T-helper 2 cell (primary cell): ENCODE measurements at places on chromosomes 3 and 15.

GRCh38 chr3:63689285-63689684 lies 36.8 kb downstream of the SNTN start:
- DNase-seq, result no peak

GRCh38 chr3:12132881-12133280 lies 25.8 kb downstream of the TIMP4 start:
- DNase-seq, result no peak

GRCh38 chr15:85897207-85897894 lies 102.6 kb upstream of the KLHL25 start:
- no peak for DNase-seq

DNA sequence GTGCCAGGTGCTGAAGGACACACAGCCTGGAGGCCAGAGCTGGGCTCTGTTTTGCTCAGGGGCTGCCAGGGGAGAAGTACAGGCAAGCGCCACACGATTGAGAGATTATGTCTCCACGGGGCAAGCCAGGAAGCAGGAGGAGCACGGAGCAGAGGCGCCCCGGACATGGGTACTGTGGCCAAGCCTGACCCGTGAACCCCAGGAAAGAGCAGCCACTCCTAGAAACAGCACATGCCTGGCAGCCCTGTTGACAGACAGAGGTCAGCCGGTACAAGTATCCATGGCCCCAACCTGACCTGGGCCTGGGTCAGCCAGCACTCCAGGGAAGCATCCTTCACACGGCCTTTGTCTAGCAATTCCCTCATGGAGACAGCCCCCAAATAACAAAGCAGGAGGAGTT lies 89.4 kb downstream of the ADAMTS17 start:
- no peak for DNase-seq

DNA sequence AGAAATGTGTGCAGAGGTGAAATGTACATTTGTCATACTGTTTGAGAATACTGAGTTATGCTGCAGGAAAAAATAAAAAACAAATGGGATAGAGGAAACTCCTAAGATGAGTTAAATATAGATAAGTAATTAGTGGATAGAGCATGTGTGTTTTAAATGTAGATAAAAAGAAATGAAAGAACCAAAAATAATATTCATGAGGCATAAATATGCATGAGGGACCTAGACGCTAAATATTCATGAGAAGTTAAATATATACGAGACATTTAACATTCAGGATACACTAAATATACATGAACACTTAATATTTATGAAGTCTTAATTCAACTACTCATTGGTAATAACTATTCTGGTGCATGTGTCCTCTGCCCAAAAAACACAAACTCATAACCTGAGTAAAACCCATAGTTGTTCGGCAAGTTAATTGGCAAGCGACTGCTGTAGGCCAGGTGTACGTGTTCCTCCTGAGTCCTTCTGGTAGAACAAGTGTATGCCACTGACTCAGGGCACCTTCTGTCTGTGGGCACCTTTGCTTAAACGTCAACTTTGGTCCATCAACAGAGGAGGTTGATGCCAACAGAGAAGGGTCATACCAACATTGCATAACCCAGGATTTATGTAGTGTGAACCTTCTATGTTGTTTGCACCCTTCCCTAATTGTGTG lies 24.5 kb upstream of the DENND6A start:
- no peak for DNase-seq

- DNase-seq, result no peak
Observed at GRCh38 chr3:63355809-63356208, 77.7 kb downstream of the SYNPR start.

DNA sequence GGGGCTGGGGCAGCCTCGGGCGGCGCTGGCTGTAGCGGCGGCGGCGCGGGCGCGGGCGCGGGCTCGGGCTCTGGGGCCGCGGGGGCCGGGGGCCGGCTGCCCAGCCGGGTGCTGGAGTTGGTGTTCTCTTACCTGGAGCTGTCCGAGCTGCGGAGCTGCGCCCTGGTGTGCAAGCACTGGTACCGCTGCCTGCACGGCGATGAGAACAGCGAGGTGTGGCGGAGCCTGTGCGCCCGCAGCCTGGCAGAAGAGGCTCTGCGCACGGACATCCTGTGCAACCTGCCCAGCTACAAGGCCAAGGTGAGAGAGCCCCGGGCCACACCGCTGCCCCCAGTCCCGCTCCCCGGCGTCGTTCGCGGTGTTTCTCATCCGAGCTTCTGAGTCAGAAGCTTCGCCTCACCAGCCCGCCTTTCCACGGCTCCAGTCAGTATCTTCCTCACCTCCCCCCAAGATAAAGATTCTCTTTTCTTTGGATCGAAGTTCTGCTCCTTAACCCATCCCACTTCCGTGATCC lies 600 bp downstream of the FBXO45 start:
- DNase-seq, result peak; percentile 80

GRCh38 chr3:107710851-107711250 lies 188.1 kb downstream of the BBX start:
- DNase-seq, result no peak

- no peak for DNase-seq
Observed at GRCh38 chr3:163384383-163384782, 1693.9 kb downstream of the SI start.

DNA sequence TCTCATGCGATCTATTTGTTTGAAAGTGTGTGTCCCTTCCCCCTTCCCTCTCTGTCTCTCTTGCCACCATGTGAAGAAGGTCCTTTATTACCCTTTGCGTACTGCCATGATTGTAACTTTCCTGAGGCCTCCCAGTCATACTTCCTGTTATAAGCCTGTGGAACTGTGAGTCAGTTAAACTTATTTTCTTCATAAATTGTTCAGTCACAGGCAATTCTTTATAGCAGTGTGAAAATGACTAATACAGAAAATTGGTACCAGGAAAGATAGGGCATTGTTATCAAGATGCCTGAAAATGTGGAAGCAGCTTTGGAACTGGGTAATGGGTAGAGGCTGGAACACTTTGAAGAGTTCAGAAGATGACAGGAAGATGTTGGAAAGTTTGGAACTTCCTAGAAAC lies 743.7 kb upstream of the NECTIN3 start:
- DNase-seq, result no peak

GRCh38 chr3:29317659-29318173 lies 36.8 kb downstream of the RBMS3 start:
- no peak for DNase-seq

DNA sequence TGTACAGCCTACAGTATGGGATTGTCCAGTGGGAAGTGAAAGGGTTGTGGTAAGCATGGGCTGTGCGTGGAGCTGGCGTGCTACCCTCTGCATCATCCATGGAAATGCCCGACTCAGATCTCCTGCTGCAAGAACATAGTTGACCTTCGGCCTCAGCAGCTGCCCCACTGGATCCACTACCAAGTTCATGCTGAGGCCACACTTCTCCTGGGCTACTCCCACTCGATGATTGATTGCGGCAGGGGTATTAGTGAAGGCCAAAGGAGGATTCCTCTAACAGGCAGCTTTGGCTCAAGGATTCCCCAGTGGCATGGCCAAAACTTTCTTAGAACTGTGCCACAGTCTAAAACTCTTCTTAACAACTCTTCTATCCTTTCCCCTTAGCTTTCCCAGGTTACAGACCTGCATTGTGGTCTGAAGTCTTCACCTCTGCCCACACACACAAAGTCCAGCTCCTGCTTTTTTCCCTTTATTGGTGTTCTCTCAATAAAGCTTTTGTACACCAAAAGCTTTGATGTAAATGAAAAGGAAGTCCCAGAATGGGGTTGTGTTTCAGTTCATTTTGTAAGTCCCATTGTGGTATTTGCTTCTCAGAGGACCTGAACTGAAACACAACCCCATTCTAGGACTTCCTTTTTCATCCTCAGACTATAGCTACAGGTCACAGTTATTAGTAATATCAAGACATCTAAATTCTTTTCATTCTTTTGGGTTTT lies 4.9 kb upstream of the TBC1D5 start:
- DNase-seq, result no peak

GRCh38 chr3:5192571-5193365 lies 5.3 kb downstream of the EDEM1 start:
- DNase-seq, result no peak

- no peak for DNase-seq
Observed at GRCh38 chr3:89560568-89560967, 453.1 kb downstream of the EPHA3 start.

- no peak for DNase-seq
Observed at GRCh38 chr3:37174532-37175126, at the start of gene LRRFIP2. Gene LRRFIP2 (minus strand): TSS chr3:37174582. CDS start chr3:37148983, 25,599 bp downstream.

- no peak for DNase-seq
Observed at GRCh38 chr15:74870436-74871215, 2.5 kb downstream of the SCAMP2 start.

- DNase-seq, result no peak
Observed at GRCh38 chr15:88765212-88765611, 38.0 kb upstream of the ACAN start.

GRCh38 chr3:43782541-43782940 lies 91.8 kb downstream of the ABHD5 start:
- no peak for DNase-seq

GRCh38 chr15:97141360-97141759 lies 810.9 kb downstream of the NR2F2 start:
- no peak for DNase-seq

DNA sequence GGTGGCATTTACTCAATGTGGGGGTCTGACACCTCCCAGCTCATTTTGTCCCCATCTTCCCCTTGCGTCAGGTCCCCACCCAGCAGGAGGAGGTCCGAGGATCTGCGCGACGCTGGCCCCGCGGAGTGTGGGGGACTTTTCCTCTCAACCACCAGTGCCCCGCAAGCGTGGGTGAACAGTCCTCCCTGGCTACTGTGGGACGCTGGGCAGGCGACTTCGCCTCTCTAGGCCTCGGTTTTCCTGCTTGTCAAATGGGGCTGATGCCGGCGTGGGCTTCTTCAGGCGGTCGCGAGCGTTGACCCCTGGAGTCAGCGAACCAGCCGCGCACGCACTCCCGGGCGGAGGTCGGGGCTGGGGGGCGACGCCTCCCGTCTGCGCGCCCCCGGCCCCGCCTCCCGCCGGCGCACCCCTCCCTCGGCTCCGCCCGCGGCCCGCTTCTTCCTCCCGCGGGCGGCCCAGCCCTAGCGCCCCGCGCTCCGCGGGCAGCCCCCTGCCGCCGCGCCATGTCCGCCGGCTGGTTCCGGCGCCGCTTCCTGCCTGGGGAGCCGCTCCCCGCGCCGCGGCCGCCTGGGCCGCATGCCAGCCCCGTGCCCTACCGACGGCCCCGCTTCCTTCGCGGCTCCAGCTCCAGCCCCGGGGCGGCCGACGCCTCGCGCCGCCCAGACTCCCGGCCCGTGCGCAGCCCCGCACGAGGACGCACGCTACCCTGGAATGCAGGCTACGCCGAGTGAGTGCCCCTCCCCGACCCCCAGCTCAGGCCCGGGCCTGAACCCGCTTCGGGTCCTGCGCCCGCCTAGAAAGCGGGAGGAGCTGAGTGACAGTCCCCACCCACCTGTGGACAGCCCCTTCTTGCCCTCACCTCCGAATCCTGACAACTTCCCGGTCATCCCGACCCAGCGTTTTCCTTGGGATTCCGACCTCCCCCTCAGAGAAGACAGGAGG lies at the start of gene PPM1M:
TSS of gene PPM1M (plus strand) at position 438 of the 942 bp plus-strand sequence. CDS start at position 504, 66 bp downstream.
- peak; percentile 88 for DNase-seq

DNA sequence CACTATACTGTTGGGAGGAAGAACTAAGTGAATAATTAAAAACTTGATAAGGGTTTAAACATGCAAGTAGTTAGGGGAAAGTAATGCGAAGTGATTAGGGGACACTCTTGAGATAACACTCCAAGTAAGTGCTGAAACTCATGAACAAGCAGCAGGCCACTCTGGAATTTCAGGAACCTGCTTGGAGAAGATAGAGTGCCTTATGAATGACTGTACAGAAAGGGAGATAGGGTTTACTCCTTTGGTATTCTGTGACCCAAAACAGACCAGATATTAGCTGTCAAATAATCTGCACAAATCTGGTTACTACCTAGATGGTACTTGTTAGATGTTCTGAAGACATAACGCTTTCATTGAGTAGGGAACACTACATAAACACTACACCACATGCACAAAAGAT lies 85.6 kb downstream of the FRMD4B start:
- no peak for DNase-seq

- DNase-seq, result no peak
Observed at GRCh38 chr3:49804141-49805041, 1.3 kb downstream of the INKA1 start.

DNA sequence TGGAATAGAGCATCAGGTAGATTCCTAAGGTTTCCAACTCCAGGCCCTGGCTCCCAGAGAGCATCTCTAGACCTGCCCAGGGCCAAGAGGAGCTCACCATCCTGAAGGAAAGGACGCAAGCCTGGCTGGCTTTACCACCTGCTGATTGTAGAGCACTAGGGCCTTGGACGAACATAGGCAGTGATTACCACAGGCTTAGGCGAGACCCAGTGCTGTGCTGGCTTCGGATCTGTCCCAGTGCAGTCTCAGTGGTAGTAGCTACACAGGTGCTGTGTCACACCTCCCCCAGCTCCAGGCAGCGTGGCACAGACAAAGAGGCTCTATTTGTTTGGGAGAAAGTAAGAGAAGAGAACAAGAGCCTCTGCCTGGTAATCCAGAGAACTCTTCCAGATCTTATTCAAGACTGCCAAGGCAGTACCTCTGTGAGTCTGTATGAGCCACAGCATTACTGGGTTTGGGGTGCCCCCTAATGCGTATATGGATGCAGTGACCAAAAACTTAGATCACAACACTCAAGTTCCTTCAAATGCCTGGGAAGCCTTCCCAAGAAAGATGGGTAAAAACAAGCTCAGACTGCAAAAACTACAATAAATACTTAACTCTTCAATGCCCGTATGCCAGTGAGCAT lies 25.4 kb downstream of the ISG20 start:
- DNase-seq, result peak; percentile 36

DNA sequence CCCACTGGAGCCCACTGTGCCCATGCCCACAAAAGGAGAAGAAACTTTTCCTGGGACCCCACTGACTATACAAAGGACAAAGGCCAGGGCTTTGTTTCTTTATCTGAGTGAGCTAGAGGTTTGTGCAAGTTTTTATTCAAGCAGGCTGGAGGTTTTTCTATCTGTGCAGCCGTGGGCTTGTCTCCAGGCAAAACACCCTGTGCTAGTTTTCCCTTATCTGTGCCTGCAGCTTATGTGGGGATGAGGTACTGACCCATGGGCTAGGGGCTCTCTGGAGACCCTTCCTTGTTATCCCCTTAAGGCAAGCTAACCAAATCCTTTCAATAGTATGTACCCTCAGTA lies 545.5 kb downstream of the ZPLD1 start:
- DNase-seq, result no peak

DNA sequence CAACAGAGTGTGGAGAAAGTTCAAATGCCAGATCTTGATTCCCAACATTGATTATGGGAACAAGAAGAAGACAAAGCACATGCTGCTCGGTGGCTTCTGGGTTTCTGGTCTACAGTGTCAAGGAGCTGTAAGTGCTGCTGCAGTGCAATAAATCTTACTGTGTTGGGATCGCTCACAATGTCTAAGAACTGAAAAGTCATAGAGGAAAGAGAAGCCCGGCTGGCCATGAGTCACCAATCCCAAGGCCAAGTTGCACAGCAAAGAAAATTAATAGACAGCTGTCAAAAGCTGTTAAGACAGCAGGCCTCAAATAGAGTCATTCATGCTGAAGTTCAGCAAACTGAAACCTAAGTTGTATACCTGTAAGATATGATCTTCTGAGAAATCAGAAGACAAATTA lies 33.2 kb upstream of the SPPL2A start:
- DNase-seq, result no peak

DNA sequence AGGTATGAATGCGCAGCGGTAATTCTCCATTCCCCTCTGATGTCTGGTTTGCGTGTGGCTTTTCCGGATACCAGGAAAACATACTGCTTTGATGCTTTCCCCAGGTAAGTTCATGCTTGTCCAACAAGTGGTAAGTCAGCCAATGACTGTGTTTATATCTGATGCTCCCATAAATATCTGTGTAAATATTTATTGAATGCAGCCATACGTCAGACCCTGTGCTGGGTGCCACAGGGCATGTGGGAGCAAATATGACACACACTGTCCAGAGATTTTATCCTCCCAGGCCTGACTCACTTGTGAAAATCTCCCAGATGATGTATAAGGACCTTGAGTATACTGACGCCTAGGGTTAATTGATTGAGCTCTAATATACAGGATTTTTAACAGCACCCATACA lies 29.6 kb upstream of the CEMIP start:
- no peak for DNase-seq
